ENCODE measurements at places on chromosomes 7 and 10. TPM values are rescaled to one million over a fixed set of nuclear protein-coding genes. Genes with fewer than 3 reads are reported as not detected.

Gene SFMBT2
- total RNA-seq = 9.4 TPM

Gene ADRB1
- total RNA-seq = 63.0 TPM

Gene SPDYE1
- total RNA-seq = not detected

Gene GBX1
- total RNA-seq = 2.7 TPM

Gene OR2A1
- total RNA-seq = not detected

Gene AEBP1
- 12.4 TPM for total RNA-seq

Gene PLAU
- total RNA-seq = 7.5 TPM

Gene SFTPA1
- 0.22 TPM for total RNA-seq

Gene SLC26A4
- total RNA-seq = 0.46 TPM

Gene ASAH2B
- total RNA-seq = 2.6 TPM
